Activated T-helper 1 cell treated with anti-CD3 and anti-CD28 coated beads, Interleukin-2, amount 50 U/mL, for 16 hours (primary cell): ENCODE measurements at places on chromosomes 7 and 10.

- no peak for DNase-seq
Observed at GRCh38 chr7:116809636-116810266, 52.6 kb upstream of the CAPZA2 start.

GRCh38 chr10:452512-453426 is 236.7 kb downstream of the DIP2C start:
- DNase-seq, result no peak

- no peak for DNase-seq
Observed at GRCh38 chr7:83921271-83921940, 272.5 kb upstream of the SEMA3E start.

DNA sequence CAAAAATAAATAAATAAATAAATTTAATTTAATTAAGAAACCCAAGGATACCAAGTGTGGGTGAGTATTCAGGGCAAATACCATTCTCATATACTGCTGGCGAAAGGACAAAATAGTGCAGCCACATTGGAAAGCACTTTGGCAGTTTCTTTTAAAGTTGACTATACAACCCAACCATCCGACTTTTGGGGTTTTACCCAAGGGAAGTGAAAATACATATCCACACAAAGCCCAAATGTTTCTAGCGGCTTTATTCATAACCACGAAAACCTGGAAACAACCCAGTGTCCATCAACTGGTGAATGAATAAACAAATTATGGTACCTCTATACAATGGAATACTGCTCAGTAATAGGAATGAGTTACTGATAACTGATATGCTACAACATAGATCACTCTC is 36.2 kb upstream of the OGDHL start:
- no peak for DNase-seq

DNA sequence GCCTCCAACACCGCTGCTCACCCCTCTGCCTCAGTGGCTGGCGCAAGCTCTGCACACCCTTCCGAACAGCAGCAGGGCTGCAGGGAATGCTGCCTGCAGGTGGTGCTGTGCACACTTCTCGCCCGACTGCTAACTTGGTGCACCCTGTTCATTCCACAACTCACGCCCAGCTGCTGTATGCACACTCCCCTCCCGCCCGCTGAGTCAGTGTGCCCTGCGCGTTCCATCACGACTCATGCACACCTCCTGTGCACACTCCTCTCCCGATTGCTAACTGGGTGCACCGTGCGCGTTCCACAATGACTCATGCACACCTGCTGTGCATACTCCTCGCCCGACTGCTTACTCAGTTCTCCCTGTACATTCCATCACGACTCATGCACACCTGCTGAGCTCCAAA is 21.5 kb downstream of the ADARB2 start:
- DNase-seq, result no peak
